SHP77 (cell line): ENCODE measurements at places on chromosomes 7 and 10.

DNA sequence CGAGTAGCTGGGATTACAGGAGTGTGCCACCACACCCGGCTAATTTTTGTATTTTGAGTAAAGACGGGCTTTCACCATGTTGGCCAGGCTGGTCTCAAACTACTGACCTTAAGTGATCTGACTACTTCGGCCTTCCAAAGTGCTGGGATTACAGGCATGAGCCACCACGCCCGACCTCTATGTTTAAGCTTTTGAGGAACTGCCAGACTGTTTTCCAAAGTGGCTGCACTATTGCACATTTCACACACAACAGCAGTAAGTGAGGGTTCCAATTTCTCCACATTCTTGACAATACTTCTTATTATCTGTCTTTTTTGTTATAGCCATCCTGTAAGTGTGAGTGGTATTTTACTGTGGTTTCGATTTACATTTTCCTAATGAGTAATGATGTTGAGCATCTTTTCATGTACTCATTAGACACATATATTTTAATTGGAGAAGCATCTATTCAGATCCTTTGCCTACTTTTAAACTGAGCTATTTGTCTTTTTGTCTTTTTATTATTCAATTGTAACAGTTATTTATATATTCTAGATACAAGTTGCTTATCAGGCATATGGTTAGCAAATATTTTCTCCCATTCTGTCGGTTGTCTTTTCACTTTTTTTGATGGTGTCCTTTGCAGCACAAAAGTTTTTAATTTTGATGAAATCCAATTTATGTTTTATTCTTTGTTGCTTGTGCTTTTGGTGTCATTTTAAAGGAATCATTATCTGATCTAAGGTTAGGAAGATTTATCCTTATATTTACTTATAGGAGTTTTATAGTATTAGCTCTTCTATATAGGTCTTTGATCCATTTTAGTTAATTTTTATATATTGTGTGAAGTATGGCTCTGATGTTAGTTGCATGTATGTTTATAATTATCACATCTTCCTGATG lies 12.8 kb upstream of the IRF5 start:
- DNase-seq = no peak

DNA sequence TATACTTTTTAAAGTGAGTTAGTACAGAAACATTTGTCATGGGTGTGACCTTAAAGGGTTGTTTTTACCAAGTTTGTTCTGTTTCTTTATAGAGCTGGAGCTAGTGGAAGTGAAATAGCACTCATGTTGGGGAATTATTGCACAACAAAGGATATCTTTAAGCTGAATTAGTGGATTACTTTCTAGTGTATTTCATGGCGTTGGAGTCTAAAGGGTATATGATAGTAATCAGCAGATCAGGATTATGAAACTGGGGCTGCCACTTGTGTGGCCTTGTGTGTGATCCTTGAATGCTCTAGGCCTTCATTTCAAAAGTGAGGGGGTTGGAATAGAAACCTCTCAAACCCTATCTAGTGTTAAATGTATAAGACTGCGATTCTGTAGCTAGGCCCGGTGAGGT lies 123.6 kb downstream of the LYZL1 start:
- DNase-seq = no peak

DNA sequence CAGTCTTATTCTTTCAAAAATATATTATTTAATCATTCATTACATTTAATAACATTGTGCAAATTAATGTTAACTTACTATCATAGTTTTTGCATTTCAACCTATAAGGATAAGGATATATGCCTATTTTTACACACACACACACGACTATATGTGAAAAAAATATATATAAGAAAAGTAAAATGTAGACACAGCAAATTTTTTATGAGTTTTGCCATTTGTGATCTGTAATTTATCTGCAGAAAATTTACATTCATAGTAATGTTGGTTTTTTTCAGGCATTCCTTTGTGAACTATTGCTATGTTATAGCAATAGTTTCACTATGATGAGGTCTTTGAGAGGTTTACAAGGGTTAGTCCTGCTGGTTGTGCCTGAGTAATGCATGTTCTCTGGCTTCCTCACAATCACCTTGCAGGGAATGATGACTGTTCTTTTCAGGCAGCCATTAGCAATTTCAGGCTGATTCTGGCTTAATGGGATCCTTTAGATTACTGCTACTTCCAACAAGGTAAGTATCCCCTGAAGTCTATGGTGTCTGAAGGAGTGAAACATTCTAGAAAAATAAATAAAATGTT lies 183.7 kb upstream of the CDK1 start:
- DNase-seq = no peak

GRCh38 chr7:125934955-125935354 lies 1005.3 kb upstream of the POT1 start:
- no peak for DNase-seq

DNA sequence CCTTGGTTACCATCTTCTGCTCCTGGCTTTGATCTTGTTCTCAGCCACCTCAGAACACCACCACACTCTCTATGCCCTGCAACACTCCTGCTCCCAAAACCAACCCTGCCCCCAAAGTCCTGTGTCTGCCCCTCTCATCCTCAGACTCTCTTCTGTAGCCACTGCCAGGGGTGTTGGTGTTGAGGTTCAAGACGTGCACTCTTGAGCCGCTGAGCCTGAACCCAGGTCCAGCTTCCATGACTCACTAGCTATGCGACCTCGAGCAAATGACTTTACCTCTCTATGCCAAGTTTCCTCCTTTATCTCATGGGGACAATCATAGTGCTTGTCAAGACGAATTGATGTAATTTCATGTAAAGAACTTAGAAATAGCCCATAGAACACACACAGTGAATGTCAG lies 840 bp upstream of the ATP6V0A4 start:
- no peak for DNase-seq

DNA sequence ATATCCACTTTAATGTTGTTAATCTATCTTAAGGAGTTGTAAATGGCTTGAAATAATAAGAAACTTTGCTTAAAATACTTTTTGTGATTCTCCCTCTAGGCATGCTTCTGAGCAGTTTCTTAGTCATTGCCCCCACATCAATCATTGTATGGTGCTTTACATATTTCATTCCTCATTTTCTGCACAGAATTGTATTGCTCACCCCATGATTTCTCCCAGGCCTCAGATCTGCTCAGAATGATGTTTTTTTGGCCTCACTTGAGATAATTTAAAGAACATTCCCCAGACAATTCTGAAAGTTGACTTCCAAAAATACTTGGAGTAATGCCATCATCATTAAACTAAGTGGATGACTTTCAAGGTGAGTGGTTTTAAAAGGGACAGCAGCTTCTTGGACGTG lies 82.1 kb upstream of the PRPS1L1 start:
- no peak for DNase-seq

DNA sequence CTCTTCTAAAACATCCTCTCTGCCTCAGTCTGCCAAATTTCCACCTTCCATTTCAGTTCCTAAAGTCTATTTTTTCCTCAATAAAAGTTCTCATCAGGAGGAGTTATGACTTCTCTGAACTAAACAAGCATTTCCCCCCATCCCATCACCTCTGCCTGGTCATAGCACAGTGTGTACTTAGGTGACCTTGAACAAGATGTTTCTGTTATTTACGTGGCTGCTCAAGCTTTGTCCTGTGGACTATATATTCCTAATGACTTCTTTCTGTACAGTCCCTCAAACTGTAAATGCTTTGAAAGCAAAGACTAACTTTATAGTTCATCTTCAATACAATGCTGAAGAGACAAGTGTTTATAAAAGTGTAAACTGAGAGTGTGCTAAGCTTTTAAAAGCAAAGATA lies 166.9 kb downstream of the CPEB3 start:
- DNase-seq = no peak

DNA sequence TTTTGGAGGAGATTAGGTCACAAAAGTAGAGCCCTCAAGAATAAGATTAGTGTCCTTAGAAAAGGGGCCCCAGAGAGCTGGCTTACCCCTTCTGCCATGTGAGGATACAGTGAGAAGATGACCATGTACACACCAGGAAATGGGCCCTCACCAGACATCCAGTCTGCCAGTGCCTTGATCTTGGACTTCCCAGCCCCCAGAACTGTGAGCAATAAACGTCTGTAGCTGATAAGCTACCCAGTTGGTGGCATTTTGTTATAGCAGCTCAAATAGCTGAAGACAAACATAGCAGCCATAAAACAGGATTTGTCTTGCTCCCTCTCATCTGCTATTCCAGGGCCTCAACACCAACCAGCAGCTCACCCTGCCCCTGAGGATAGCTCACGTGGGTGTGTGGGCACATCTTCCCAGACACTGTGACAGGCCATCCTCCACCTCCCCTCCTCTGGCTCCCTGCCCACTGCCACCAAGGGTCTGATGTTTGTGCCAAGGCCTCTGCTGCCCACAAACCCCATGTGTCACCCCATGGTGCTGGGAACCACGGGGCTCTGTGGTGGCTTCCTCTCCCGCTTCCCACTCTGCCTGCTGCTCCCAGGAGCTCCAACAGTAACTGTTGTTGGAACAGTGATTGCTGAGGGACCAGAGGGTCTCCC lies 252.4 kb downstream of the USP6NL start:
- no peak for DNase-seq

DNA sequence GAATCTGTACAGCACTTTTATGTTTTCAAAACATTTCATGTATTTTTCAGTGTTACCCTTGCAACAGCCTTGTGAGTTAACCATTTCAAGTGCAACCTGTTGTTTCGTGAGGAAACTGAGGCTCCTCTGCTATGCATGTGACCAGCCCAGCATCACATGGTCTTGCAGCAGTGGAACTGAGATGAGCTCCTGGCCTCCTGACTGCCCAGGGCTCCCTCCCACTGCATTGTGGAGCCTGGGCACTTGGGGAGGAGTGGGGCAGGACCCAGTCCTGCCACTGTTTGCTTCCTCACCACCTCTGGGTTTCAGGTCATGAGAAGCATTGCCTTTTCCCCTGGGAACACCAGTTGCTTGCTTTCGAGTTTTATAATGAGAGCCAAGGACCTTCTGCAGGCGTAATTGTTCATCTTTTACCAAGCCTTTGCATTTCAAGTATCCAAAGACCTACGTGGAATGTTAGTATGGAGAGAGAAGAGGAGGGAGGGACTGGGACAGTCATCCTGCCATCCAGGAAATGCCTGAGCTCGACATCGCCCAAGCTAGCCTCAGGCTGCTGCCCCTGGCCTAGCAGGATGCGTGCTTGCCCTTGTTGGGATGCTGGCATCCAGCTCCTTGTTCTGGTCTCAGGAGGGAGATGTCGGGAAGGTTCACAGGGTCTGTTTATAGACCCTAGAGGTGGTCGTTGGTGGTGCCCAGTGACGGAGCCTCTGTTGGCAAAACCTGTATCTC lies 32.3 kb upstream of the BHLHA15 start:
- DNase-seq = peak; percentile 71

DNA sequence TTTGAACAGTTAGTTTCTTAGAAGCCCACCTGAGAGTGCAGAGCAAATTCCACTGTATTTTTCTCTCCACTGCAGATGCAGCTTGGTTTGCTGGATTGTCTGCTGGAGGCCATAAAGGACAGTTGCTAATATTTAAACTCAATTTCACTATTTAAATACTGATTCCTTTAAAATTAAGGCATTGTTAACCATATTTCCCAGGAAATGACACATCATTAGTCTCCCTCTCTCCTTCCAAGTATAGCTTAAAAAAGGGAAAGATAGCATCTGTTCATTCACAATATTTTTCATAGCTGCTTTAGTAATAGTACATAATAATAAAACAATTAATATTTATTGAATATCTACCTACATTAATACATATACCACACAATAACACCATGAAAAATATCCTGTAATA lies 252.9 kb downstream of the HGF start:
- no peak for DNase-seq

- no peak for DNase-seq
These were observed 211.9 kb upstream of the VSTM2A start for GRCh38 chr7:54330216-54330800.

DNA sequence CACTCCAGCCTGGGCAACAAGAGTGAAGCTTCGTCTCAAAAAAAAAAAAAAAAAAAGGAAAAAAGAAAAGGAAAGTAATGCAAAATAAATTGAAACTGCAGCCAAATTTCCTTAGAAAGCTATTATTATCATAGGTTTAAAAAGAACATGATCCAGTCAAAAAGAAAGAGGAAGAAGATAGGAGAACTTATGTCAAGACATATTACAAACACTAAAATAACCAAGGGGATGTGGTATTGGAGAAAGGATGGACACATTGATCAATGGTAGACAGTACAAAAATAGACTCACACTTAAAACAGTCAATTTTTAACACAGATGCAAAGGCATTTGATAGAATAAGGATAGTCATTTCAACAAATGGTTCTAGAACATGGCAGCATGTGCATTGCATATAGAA lies 27.3 kb upstream of the PFKP start:
- DNase-seq = no peak

DNA sequence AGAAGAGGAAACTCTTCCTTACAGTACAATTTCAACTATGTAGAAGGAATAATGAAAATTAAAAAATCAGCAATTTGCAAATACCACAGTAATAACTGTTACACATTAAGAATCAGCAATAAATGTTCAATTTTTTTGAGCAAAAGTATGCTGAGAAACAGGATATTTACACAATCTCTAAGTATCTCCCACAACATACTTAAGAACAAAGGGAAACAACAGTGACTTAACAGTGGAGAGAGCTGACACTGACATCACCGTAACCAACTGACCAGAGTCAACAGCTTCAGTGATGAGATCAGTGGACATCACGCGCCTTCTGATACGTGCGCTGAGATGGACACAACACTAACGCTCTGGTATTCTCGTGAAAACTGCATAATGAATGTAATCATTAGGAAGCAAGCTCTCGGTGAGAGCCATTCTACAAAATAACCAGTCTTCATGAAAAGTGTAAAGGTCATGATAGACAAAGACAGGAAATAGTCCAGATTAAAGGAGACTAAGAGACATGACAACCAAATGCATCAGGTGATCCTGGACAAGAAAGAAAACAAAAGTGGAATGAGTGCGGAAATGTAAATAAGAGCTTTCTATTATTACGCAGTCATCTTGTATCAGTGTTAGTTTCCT lies 82.6 kb downstream of the PIP4K2A start:
- DNase-seq = peak; percentile 57
